Right lobe of liver (tissue), 6 donors: ENCODE measurements at places on chromosomes 6 and 20. TPM values are rescaled to one million over a fixed set of nuclear protein-coding genes. Genes with fewer than 3 reads are reported as not detected.

- no peaks in the 10 kb centered on the region for H3K27me3 ChIP-seq
- no peaks in the 10 kb centered on the region for H3K4me1 ChIP-seq
- H3K36me3 ChIP-seq = no peaks in the 10 kb centered on the region
- DNase-seq = no peak
- no peak overlapping the region for H3K27ac ChIP-seq
- no peak overlapping the region for H3K4me3 ChIP-seq
Measured at GRCh38 chr6:82878812-82879211, 186.8 kb downstream of the UBE3D start.

C6orf15 gene
- total RNA-seq = not detected

DNA sequence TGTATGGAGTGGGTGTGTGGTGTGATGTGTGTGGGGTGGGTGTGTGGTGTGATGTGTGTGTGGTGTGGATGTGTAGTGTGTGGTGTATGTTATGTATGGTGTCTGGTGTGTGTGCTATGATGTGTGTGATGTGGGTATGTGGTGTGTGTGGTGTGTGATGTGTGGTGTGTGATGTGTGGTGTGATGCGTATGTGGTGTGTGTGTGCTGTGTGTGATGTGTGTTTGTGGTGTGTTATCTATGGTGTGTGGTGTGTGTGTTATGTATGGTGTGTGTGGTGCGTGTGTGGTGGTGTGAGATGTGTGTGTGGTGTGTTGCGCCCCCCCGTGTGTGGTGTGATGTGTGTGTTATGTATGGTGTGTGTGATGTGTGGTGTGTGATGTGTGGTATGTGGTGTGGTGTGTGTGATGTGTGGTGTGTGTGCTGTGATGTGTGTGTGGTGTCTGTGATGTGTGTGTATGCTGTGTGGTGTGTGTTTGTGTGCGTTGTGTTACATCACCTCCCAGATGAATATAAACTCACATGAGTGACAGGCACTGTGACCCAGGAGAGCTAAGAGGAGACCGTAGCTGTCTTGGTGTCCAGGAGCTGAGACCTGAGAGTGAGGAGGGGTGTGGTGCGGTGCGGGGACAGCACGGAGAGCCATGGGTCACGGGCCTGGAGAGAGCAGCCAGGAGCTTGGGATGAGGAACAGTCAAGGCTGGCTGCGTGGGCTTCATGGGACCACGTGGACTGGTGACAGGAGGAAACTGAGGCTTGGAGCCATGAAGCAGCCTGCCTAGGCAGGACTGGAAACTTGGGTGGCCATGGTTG lies 8.8 kb downstream of the DLGAP4 start:
- no peak overlapping the region for H3K4me3 ChIP-seq
- H3K36me3 ChIP-seq = no peaks in the 10 kb centered on the region
- no peak overlapping the region for H3K27ac ChIP-seq
- no peaks in the 10 kb centered on the region for H3K4me1 ChIP-seq
- peak; percentile 23 for DNase-seq

DNA sequence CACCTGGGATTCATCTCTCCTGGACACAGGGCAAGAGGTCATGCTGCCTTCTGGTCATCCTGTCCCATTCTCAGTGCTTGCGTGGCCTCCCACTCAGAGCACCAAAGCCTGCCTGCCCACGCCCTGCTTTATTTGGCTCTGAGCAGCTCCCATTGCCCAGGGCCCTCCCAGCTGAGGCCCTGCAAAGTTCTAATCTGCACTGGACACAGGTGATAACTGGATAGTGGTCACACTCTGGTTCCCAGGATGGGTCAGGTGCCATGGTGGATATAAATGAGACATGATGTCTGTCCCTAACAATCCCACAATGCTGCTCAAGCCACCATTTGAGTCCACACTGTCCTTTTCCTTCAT lies 39.5 kb downstream of the CPXM1 start:
- H3K4me1 ChIP-seq = no peaks in the 10 kb centered on the region
- DNase-seq = no peak
- no peak overlapping the region for H3K27ac ChIP-seq
- H3K36me3 ChIP-seq = no peaks in the 10 kb centered on the region

SLC17A3 gene
- 19.3 TPM for total RNA-seq

- H3K4me3 ChIP-seq = no peak overlapping the region
- no peaks in the 10 kb centered on the region for H3K36me3 ChIP-seq
- H3K27ac ChIP-seq = no peak overlapping the region
Measured at GRCh38 chr6:126147291-126147815, 161.0 kb downstream of the TRMT11 start.

GRCh38 chr6:140051521-140052512 lies 677.4 kb upstream of the CITED2 start:
- no peaks in the 10 kb centered on the region for H3K4me1 ChIP-seq
- no peak overlapping the region for H3K27ac ChIP-seq
- H3K27me3 ChIP-seq = no peaks in the 10 kb centered on the region
- H3K36me3 ChIP-seq = no peaks in the 10 kb centered on the region
- H3K4me3 ChIP-seq = no peak overlapping the region

- H3K4me3 ChIP-seq = no peak overlapping the region
- no peaks in the 10 kb centered on the region for H3K4me1 ChIP-seq
- H3K27me3 ChIP-seq = no peaks in the 10 kb centered on the region
Measured at GRCh38 chr20:8505476-8506200, 373.6 kb downstream of the PLCB1 start.

GRCh38 chr6:7419065-7419464 lies 29.5 kb downstream of the RIOK1 start:
- no peak overlapping the region for H3K4me3 ChIP-seq
- no peaks in the 10 kb centered on the region for H3K27me3 ChIP-seq
- peaks cover 5% of the 10 kb centered on the region for H3K36me3 ChIP-seq
